Left renal cortex interstitium (tissue), 4 donors: ENCODE measurements at places on chromosomes 5 and 9. TPM values are rescaled to one million over a fixed set of nuclear protein-coding genes. Genes with fewer than 3 reads are reported as not detected.

DNA sequence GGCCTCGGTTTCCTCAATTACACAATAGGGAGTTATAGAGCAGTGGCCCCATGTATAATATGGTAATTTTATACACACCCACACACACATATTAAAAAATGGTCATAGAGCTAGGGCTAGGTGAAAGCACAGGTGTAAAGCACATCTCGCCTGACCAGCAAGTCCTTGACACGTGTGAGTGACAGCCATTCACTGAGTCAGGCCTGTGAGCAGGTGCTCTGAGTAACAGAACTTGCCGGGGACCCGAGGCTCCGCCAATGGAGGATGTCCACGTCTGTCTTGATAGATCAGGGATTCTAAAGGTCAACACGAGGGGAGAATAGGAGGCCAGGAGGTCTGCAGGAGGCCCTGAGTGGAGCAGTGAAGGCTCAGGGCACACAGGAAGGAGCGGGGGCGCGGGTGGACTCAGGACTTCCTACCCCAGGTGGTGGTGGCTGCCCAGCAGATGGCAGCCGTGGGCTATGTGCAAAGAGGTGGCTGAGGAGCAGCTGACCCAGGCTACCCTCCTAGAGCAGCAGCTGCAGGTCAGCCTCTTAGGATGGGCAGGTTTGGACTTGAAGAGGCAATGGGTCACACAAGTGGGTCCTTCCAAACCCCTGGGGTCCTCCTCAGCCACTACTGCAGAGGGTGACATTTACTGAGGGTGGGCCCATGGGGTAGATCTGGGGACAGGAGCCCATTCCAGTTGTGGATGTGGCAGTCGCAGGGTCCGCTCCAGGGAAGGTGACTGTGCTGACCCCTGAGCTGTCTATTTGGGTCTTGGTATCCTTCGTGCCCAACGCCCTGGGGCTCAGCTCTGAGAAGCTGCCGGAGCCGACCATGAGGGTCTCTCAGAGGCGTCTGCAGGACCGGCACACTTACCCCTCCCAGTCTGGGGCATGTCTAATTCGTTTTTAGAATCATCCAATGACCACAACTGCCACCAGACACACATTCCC is 45.9 kb downstream of the PRRT1B start:
- DNase-seq = no peak

Gene HTR4
- 0.11 TPM for polyA plus RNA-seq

GRCh38 chr9:133477992-133478850 is 678 bp downstream of the SLC2A6 start:
- no peak for DNase-seq

- no peak for DNase-seq
Observed at GRCh38 chr5:177981296-177982071, 14.6 kb downstream of the PROP1 start.

GRCh38 chr9:95879591-95879990 is 4.1 kb downstream of the ERCC6L2 start:
- no peak for DNase-seq

Gene PGM5
- polyA plus RNA-seq = 40.1 TPM

- DNase-seq = no peak
Observed at GRCh38 chr5:1805736-1806135, 4.5 kb downstream of the NDUFS6 start.

DNA sequence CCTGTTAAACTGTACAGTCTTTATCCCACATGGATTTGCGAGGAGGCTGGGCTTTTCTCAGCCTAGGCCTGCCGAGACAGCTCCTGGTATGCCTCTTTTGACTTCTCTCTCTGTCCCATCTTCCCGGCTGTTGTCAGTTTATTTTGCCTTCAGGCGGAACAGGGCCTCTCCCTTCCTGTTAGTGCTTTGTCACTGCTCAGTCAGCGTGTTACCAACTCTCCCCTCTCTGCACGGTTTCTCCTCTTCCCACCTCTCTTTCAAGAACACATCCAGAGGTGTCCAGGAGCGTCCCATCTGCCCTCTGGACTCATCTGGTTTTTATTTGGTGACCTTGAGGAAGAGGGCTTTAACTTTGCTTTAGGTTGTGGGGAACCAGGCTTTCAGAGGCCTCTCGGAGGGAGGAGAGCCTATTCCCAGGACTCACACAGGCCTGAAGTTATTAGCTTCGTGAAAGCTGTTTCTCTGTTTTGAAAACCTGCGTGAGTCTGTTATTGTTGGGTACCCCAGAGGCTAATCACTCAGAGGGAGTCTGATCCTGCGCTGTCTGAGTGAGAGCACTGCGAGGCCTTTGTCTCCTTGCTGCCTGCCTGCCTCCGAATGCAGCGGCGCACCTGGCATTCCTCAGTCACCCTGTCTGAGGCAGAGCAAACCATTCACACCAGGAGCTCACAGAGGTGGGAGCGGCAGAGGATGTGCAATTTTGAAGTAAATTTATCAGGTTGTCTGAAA is 234.4 kb upstream of the MPDZ start:
- no peak for DNase-seq

DNA sequence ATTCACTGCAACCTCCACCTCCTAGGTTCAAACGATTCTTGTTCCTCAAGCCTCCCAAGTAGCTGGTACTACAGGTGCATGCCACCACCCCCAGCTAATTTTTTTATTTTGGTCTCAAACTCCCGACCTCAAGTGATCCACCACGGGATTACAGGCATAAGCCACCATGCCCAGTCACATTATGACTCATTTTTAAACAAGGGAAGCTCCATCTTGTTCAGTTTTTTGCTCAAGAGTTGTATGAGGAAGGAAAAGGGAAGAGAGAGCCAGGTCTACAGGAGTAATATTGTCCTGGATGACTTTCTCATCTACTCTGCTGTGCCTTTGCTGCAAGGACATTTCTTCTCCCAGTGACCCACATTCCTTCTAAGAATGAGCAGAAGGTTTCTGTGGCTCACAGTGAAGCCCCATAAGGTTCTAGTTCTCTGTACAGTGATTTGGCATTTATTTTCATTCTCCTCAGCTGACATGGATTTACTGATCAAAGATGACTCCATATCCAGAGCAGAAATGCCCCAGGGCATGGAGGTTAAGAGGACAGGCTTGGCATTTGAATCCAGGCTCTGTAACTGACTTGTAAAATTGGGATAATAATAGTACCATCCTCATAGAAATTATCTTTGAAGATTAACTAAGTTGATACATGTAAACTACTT is 153.5 kb downstream of the CDH6 start:
- DNase-seq = no peak

- DNase-seq = no peak
Observed at GRCh38 chr5:64754066-64754465, 14.4 kb downstream of the SREK1IP1 start.

GRCh38 chr9:14313951-14314423 is at the start of gene NFIB:
Gene NFIB (minus strand): TSS chr9:14314141. CDS start chr9:14313511, 630 bp downstream.
- no peak for DNase-seq

DNA sequence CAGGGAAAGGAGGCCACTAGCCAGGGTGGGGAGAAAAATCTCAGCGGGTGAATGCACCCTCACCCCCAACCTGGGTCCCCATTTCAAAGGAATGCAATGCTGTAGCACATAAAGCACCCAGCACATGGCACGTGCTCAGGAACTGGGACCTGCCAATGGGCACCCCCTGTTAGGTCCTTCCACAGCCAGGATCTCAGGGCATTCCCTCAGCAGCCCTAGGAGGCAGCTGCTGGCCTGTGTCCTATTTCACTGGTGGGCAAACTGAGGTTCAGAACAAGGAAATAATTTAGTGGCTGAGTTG is 8.8 kb downstream of the DNM1 start:
- no peak for DNase-seq

Gene ROR2
- polyA plus RNA-seq = 24.9 TPM

Gene TRIM7
- polyA plus RNA-seq = 0.68 TPM

GRCh38 chr9:3331801-3332200 is 194.0 kb downstream of the RFX3 start:
- DNase-seq = no peak

Gene LCN9
- not detected for polyA plus RNA-seq

DNA sequence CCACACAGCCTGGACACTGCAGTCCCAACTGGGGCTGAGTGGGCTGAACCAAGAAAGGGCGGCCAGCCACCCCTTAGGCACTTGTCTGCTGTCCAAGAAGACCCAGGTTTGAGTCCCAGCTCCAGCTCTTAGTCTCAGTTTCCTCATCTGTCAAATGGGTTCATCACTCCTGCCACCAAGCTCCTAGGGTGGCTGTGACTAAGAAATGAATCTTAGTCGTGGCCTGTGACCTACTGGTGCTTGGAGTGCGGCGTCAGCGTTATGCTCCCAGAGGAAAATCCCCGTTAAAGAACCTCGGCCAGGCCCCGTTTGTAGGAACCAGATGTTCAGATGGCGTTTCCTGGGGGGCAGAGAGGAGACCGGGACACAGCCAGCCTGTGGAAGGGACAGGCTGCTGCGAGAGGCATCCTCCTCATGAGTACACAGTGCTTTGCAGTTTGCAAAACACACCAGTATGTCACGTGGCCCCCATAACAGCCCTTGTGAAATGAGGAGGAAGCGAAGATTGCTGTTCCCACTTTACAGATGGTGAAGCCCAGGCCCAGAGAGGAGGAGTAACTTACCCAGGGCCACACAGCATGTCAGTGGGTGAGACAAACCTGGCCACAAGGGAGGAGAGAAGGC is 3.3 kb downstream of the FIBCD1 start:
- DNase-seq = no peak

GRCh38 chr9:127418037-127418471 is 6.1 kb upstream of the ZNF79 start:
- DNase-seq = no peak

GRCh38 chr9:112861638-112862555 is 28.8 kb downstream of the SLC46A2 start:
- DNase-seq = no peak

DNA sequence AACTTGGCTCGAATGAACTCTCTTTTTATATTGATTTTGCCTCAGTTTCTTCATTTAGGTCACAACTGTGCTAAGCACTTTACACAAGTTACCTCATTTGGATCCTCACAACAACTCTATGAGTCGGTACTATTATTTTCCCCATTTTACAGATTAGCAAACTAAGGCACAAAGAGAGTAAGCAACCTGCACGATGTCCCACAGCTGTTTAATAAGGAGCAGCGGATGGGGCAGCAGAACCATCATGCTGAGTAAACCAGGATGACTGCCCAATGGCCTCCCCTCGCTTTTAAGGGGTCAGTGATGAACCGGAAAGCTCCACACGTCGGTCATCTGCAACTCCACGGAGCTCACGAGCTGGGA is 607 bp downstream of the PRELID2 start:
- DNase-seq = no peak
